ENCODE measurements at places on chromosomes 6 and 20.

DNA sequence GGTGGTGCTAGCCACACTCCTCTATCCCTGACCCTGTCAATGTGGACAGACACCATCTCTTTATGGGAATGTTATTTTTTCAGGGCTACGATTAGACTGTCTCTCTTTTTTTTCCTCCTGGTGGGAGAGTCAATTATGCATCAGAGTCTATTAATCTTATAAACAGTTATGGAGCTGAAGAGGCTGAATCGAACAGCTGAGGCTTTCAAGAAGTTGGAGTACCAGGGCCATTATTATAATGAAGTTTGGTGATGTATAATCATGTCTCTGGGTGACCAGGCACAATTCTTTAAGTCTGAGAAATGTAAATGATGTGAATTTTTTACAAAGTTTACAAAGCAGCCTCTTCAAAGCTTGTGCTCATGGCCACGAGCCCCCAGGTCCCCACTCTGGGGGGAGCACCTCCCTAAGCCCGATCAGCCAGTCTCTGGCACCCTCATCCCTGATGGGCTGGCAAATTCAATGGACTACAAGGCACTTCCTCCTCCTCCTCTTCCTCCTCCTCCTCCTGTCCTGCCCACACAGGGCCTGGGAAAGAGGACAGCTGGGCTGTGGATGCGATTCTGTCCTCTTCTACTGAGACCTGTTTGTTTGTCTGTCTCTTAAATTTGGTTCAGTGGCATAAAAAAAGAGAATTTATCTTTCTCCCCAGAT lies 43.9 kb upstream of the QKI start:
- no peak for DNase-seq

DNA sequence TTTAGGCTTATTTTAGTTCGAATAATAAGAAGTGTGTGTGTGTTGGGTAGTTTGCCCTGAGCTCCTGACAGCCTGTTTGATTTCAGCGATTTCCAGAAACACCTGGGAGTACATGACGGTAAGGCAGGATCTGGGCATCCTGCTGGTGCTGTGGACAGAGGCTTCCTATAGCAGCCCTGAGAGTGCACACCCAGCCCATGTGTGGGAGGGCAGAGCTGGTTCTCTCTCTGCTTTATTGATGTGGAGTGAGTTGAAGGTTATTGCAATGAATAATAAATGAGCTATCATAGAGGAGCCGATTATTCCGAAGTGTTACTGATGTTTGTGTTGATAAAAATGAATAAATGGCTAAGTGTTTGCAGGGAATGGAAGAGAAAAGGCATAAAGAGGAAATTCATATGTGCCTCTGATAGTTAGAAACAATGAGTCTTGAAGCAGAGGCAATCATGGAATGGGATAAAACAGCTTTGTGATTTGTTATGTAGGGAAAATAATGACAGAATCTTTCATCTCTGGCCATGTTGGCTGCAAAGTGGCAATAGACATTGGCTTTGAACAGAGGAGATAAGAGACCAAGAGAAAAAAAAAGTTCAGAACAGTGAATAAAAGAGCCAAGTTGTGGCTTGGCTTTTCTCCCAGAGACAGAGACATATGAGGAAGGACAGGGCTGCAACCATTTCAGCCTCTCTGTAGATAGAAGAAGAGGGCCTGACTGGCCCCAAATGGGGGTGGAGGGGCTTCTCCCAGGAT lies 166.2 kb upstream of the CHD6 start:
- DNase-seq = no peak

GRCh38 chr6:169288591-169288990 lies 34.9 kb upstream of the THBS2 start:
- DNase-seq = no peak

GRCh38 chr20:19288061-19288460 lies 75.6 kb downstream of the SLC24A3 start:
- no peak for DNase-seq

DNA sequence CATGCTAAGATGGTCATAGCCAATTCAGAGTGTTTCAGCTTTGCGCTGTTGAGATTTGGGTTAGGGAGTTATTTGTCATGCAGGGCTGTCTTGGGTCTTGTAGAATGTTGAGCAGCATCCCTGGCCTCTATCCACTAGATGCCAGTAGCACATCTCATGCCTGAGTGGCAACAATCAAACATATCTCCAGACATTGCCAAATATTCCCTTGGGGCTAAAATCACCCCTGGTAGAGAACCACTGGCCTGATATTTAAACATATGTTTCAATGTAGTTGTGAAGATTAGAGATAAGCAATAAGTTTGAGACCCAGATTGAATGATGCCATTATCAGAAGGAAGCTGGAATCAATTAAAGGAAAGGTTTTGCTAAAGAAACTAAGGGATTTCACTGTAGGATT lies 463.3 kb downstream of the DOK5 start:
- no peak for DNase-seq
